ENCODE measurements at places on chromosomes 12 and 14.

GRCh38 chr14:104926619-104927431, 2.1 kb downstream of the PLD4 start:
- no peak for DNase-seq

- DNase-seq, result no peak
Observed at GRCh38 chr12:97323154-97323553, 139.4 kb upstream of the RMST start.

GRCh38 chr12:132866251-132866828, 21.1 kb downstream of the CHFR start:
- DNase-seq, result peak; percentile 42

DNA sequence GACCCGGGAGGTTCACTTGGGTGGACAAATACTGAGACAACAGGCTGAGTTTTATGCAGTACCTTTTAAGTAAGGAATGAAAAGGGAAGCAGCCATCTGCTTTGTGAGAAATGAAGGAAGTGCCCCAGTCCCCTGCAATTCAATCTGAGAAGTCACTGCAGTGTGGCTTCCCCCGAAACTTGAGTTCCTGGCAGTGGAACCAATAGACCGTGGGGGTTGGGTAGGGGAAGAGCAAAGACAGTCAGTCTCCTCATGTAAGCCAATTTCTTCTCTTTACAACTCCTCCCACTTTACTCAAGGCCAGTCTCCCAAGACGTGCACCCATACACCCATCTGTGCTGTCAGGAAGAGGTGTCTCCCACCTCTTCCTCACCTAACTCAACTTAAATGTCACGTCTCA, 206.5 kb downstream of the BCAT1 start:
- DNase-seq, result no peak

DNA sequence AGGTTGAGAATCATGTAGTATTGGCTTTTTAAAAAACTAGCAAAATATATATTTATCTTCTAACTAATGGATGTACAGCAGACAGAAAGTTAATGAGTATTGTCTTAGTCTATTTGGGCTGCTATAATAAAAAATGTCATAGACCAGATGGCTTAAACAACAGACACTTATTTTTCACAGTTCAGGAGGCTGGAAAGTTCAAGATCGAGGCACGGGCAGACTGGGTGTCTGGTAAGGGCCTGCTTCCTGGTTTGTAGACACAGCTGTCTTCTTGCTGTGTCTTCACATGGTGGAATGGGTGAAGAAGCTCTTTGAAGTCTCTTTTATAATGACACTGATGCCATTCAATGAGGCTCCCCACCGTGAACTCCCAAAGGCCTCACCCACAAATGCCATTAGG, 70.1 kb upstream of the KRR1 start:
- no peak for DNase-seq

- DNase-seq, result no peak
Observed at GRCh38 chr12:11246489-11246888, 23.0 kb downstream of the PRB3 start.

DNA sequence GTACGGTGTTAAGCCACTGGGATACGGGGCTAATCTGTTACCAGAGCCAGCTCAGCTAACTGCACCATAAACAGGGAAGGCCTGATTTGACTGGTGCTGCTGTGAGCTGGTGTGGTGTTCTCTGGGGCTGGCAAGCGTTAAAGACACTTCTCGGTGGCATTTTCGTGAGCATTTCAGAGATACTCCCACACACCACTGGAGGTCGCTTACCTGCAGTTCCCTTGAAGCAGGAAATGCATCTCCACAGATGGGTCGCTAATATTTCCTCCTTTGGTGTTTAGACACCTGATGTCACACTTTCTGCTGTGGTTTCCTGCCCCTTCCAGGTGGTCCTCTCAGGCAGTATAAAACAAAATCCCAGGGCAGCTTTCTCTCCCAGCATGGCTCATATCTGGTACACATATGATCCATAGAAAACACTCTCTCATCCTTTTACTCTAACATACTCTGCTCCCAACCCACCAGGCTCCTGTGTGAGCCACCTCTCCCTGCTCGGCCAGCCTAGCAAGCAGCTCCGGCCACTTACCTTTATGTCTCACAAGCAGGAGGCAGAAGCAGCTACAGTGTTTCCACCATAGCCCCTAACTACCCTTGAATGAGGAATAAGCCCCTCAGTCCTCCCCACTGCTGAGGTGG, 129.9 kb upstream of the GRIN2B start:
- DNase-seq, result peak; percentile 14

- no peak for DNase-seq
Observed at GRCh38 chr14:100617410-100618317, 30.4 kb upstream of the BEGAIN start.

DNA sequence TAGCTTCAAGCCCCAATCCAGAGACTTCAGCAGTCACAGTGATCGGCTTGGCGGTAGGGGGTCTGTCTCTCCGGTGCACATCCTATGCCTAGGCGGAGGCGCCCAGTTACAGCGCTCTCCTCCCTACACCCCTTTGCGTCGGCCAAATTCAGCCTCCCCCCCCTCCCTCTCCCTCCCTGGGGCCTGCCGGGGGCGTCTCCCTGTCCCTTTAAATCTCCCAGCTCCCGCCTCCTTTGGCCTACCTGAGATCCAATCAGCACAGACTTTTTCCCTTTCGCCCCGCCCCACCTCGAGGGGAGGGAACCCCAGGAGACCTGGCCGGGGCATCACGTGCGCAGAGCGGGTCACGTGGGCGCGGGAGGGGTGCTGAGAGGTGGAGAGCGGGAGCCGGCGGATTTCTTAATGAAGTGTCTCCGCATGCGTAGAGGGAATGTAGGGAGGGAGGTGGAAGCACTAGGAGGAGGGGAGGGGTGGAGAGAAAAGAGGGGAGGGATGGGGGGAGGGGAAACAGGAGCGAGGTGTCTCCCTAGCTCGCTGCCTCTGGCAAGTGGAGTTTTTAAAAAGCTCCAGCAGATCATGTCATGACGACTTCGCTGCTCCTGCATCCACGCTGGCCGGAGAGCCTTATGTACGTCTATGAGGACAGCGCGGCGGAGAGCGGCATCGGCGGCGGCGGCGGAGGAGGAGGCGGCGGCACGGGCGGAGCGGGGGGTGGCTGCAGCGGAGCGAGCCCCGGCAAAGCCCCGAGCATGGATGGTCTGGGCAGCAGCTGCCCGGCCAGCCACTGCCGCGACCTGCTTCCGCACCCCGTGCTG, at the start of gene HOXC13:
HOXC13 (plus strand) TSS at position 506 of the 815 bp plus-strand sequence; CDS start at position 582, 76 bp downstream.
- DNase-seq, result peak; percentile 22

DNA sequence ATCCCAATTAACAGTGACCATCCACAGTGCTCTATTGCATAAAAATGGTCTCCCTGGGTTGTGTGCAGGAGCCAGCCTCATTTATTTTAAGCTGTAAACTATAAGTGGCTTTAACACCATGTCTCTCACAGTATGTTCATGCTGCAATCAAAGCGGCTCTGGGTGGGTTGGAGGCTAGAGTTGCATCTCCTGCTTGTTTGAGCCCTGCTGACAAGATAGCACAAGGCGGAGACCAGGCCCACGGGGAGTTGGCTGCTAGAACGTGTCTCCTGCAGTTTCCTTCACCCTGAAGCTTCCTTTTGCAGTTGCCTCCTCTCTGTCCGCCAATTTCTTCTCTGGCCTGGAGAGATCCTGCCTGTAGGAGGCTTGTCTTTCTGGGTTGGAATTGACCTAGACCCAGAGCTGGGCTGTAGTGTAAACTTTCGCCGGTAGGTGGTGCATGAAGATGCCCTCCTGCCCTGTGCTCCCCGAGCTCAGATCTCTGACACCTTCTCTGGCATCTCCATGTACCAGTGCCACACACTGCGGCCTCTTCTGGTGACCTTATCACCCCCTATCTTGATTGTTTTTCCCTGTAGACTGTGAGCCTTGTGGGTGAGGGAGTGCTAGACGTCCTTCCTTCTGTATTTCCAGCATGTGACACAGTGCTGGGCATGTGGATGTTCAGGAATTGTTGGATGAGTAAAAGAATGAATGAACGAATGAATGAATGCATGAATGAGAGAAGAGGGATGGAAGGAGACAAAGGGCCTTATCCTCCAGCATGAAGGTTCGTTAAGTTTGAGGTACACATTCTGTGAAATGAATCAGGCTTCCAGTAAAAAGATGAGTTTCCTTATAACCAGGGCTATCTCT, 10.4 kb downstream of the OTUB2 start:
- DNase-seq, result peak; percentile 59

- no peak for DNase-seq
Observed at GRCh38 chr12:66217342-66217917, 28.4 kb downstream of the IRAK3 start.

DNA sequence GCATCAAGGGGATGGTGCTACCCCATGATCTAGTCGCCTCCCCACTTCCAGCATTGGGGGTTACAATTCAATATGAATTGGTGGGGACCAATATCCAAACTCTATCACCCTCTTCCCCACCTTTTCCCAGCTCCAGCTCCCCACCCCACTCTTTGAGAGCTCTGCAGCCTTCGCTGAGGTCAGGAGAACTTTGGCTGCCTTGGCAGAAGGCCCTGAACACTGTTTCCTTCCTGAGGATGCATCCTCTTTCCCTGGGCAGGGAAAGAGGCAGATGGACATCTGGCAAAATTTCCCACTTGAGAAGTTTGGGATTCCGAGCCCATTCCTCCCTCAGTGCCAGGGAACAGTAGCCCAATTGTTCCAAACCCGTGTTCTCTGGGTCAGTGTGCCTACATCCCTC, 169.1 kb downstream of the TSPAN9 start:
- no peak for DNase-seq

GRCh38 chr12:1197264-1198018, 206.4 kb downstream of the ERC1 start:
- DNase-seq, result no peak

GRCh38 chr12:110249105-110249504, 31.9 kb upstream of the ATP2A2 start:
- DNase-seq, result no peak

DNA sequence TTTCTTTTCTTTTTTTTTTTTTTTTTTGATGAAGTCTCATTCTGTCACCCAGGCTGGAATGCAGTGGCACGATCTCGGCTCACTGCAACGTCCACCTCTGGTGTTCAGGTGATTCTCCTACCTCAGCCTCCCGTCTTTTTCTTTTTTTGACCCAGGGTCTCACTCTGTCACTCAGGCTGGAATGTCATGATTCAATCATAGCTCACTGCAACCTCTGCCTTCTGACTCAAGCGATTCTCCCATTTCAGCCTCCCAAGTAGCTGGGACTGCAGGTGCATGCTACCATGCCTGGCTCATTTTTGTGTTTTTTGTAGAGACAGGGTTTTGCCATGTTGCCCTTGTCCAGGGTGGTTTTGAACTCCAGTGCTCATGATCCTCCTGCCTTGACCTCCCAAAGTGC, 12.0 kb downstream of the FUT8 start:
- DNase-seq, result no peak

GRCh38 chr12:71730936-71731335, 23.7 kb upstream of the RAB21 start:
- no peak for DNase-seq

- DNase-seq, result no peak
Observed at GRCh38 chr14:53042480-53042879, 91.6 kb upstream of the FERMT2 start.

DNA sequence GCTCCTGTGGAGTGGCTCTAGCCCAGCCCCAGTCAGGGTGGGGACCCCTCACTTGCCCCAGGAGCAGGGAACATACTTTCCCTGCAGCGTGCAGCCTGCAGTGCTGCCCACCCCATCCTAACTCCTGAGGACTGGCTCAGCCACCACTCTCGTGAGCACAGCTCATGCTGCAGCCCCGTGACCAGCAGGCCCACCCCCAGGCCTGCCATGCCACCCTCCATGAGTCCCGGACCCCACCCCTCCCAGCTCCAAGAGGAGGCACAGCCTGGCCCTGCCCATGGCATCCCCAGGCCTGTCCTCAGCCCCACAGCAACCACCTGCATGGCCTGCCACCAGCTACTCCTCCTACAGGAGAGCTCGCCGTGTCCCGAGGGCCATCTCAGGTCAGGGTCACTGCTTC, 3.9 kb upstream of the JAG2 start:
- DNase-seq, result no peak

DNA sequence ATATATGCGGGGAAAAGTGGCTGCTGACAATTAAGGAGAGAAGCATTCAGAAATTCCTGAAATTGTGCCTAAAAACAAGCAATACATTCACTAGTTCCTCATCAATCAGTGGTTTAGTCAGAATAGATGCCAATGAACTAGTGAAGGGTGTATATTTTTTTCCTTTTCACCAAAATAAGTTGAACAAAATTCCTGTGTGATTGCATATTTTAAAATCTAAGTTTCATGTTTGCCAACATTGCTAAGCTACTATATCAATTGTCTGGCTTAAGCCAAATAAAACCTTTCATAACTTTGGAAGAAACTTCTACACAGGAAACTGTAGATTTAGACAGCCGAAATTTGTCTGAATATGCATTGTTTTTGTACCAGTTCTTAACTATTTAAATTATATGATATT, 8.7 kb downstream of the PRKD1 start:
- no peak for DNase-seq

DNA sequence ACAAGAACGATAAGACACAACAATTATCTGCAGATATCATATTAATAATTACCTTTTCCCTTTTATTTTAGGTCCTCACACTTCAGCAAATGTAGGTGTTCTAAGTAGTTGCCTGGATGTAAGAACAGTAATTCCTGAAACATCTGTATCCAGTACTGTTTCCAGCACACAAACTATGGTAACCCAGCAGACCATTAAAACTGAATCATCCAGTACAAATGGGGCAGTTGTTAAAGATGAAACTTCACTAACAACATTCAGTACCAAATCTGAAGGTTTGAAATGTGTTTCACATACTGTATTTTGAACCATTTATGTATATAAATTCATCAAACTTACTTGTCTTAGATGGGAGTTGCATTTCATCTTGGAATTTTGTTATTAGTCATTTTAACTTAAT, 31.0 kb downstream of the HCFC2 start:
- DNase-seq, result no peak

DNA sequence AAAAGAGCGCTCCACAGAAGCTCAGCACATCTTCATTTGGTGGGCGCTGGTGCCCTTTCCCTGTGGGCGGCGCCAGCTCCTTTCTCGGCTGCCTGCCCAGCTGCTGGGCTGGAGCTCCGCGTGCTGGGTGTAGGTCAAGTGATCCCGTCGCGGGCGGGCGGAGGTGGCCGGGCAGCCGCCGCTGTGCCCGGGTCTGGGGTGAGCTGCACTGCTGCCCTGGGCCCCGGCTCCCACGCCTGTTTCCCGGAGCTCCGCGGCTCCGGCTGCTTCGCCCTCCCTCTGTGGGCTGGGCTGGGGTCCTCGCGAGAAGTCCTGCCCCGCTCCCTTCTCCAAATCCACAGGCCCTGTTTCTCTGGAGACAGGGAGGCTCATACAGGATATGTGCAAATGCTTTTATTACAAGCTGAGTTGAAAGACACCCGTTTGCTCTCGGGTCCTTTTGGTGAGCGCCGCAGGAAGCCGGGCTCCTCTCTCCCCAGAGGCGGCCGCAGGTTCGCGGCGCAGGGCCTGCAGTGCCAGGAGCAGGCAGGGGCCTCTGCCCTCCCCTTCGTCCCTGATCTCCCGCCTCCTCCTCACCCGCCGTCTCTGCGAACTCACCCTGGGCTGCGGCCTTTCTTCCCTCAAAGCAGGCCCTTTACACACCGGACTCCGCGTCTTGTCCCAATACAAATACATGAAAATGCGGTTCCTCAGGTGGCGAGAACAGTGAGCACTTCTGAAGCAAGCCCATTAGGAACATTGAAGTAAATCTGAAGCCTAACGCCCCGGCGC, 67.8 kb upstream of the CAPRIN2 start:
- no peak for DNase-seq

All from RKO (cell line).